ENCODE measurements at places on chromosomes 5 and 9.

DNA sequence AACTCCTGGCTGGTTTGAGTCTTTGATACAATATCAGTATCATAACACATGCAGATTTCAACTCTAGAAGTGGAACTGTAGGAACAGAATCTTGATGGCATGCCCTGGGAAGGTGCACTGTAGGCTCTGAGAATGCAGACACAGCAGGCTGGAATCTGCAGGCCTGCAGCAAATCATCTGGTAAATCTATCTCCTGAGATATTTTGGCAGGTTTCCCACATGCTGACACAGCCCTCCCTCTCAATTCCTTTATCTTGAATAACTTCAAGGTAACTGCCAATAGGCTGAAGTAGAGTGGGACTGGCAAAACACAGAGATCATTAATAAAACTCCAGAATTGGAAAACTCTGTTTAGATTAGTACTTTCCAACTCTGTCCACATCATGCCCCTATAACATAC, 177.8 kb upstream of the PCSK5 start:
- H3K27ac ChIP-seq = no peak overlapping the region
- H3K4me1 ChIP-seq = no peaks in the 10 kb centered on the region
- no peak for DNase-seq
- H3K27me3 ChIP-seq = peaks cover 2% of the 10 kb centered on the region
- H3K36me3 ChIP-seq = no peaks in the 10 kb centered on the region

DNA sequence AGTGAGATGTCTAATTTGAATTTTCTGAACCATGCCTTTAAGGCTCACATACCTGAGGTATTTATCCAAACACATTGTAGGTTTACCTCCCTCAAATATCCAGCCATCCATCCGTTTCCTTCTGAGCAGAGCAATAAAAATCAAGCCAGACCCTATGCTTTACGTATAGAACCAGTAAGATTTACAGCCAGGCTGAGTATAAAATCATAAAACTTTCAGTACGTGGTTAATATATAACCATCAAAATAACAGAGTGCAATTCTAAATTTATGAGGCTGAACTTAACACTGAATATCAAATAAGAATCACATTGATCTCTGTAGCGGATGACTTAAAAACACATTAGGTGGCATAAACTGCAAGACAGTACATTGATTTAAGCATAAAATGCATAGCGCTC, 877.9 kb upstream of the WWC1 start:
- no peak overlapping the region for H3K4me3 ChIP-seq
- no peaks in the 10 kb centered on the region for H3K36me3 ChIP-seq
- H3K4me1 ChIP-seq = no peaks in the 10 kb centered on the region

DNA sequence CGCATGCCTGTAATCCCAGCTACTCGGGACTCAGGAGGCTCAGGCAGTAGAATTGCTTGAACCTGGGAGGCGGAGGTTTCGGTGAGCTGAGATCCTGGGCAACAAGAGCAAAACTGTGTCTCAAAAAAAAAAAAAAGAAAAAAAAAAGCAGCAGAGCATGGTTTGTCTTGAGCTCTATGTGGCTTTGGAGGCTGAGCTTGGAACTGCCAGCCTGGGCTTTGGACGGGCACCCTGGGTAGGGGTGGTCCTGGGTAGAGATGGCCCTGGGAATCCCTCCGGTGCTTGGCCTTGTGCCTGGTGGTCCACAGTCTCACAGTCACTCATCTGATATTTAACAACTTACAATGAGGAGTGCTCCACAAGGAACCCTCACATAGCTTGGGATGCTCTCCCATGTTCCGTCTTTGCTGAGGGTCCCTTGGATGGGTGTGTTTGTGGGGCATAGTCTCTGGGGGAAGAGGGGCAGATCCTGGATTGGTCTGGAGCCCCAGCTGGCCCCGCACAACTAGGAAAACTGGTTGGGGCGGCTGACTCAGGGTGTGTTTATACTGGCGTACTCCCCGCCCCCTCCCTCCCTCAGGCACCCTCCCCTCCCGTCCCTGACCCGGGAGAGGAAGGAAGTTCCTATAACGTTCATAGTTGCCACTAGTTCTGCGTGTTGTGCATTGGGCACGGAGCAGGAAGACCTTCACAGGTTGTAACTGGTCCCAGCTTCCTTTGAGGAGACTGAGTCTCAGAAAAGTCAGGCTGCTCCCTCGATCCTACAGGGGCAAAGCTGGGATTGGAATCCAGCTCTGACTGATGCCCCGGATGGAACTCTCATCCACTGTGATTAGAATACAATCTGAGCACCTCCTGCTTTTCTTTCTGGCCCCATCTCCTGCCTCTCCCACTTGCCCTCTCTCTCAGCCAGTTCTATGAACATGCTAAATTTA, 11.2 kb downstream of the IER5L start:
- peak overlapping the region; percentile 46 for H3K27ac ChIP-seq
- peak overlapping the region; percentile 52 for H3K4me3 ChIP-seq
- no peaks in the 10 kb centered on the region for H3K27me3 ChIP-seq
- DNase-seq = no peak

- H3K4me1 ChIP-seq = no peaks in the 10 kb centered on the region
- no peak for DNase-seq
- no peak overlapping the region for H3K4me3 ChIP-seq
- H3K27me3 ChIP-seq = no peaks in the 10 kb centered on the region
- no peaks in the 10 kb centered on the region for H3K36me3 ChIP-seq
Observed at GRCh38 chr5:145471831-145472612, 363.1 kb downstream of the PRELID2 start.

GRCh38 chr5:142568283-142568995, 117.5 kb downstream of the FGF1 start:
- H3K27ac ChIP-seq = no peak overlapping the region
- peaks cover 13% of the 10 kb centered on the region for H3K27me3 ChIP-seq
- H3K4me3 ChIP-seq = no peak overlapping the region
- no peaks in the 10 kb centered on the region for H3K36me3 ChIP-seq

DNA sequence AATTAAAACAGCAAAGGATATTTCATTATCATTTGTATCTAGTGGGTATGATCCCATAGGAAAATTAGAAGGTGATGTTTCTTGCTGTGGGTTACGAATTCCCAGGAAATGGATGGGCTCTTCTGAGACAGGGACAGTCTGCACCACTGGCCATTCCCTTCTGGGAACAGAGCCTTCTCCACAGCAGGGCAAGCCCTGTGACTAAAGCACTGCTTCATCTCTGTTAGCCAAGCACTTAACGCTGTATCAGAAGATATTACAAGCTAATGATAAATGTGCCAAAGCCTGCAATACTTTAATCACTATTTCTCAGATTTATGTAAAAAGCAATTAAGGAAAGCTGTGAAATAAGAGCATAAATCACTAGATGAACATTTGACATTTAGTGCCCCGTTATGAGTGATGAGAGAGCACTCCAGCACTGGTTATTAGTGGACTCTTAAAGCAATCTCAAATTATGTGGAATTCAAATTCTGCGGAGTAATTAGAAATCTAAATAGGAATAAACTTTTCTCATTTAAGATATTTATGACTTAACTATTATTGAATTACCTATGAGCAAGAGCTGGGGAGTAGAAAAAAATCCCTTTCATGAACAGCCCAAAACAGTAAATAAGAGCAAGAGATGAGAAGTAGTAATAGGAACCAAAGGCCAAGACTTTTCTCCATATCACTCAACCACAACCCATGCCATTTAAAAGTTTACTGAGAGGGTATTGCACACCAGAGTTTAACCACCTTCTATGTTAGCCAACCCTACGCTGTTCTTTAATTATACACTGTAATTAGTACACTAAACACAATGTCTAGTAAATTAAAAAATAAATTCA, 49.2 kb downstream of the FAM240B start:
- no peak for DNase-seq
- no peak overlapping the region for H3K27ac ChIP-seq
- H3K36me3 ChIP-seq = no peaks in the 10 kb centered on the region

GRCh38 chr9:38713426-38713825, 6.5 kb downstream of the FAM240B start:
- H3K36me3 ChIP-seq = no peaks in the 10 kb centered on the region
- no peak for DNase-seq
- H3K4me3 ChIP-seq = no peak overlapping the region
- no peak overlapping the region for H3K27ac ChIP-seq

DNA sequence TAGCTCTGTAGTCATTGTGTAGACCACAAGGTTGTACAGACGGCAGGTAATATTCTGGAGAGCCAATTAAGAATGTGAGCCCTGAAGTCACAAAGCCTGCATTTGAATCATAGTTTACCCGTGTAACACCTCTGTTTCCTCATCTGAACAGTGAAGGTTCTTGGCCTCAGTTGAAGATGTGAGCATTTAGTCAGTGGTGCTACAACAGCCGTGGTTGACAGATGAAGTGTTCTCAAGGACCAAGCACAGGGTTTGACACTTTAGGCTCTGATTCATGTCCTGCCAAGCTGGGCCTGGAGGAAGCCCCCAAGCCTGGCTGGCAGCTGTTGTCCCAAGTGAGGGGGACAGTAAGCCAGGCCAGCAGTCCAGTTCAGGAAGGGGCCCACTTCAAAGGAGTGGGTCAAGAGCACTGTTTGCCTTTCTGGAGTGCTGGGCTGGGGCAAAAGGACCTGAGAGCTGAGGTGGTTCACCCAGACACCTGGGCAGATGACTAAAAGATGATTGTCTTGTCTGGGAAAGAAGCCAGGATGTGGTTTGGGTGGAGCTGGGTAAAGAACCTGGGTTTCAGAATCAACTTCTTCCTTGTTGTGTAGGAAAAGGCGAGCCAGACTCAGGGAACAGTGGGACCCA, 20.7 kb downstream of the FAXDC2 start:
- peak; percentile 14 for DNase-seq
- peaks cover 25% of the 10 kb centered on the region for H3K36me3 ChIP-seq
- no peak overlapping the region for H3K4me3 ChIP-seq
- peak overlapping the region; percentile 61 for H3K27ac ChIP-seq
- H3K27me3 ChIP-seq = no peaks in the 10 kb centered on the region

DNA sequence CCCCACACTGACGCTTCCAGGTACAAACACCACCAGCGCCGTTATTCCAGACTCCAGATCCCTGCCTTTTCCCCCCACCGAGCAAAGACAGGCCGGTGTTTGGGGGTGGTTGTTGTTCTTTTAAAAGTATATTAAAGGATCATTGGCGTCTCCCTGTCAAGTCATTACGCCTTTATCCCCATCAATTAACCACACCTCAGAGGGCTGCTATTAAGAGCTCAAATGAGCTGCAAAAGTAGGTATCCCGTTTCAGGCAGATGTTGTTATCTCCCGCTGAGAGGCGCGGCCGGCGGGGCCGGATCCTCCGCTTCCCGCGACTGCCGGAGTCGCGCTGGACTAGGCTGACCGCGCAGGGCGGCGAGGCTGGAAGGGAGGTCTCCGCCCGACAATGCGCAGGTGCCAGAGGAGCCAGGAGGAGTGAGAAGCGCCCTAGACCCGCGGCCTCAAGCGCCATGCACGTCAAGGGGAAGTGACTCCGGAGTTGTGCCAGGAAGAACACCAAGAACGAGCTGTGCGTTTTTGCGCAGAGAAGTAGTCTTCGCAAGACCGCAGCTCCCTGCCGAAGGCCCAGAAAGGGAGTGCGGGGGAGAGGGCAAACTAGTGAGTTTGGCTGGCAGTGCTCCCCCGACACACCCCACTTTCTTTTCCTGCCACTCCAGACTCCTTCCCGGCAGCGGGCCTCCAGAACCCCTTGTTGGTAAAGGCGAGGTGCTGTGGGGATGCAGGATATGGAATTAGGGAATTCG, 8.2 kb downstream of the NR2F1-AS1 start:
- H3K4me3 ChIP-seq = no peak overlapping the region
- no peaks in the 10 kb centered on the region for H3K4me1 ChIP-seq
- H3K27ac ChIP-seq = no peak overlapping the region

DNA sequence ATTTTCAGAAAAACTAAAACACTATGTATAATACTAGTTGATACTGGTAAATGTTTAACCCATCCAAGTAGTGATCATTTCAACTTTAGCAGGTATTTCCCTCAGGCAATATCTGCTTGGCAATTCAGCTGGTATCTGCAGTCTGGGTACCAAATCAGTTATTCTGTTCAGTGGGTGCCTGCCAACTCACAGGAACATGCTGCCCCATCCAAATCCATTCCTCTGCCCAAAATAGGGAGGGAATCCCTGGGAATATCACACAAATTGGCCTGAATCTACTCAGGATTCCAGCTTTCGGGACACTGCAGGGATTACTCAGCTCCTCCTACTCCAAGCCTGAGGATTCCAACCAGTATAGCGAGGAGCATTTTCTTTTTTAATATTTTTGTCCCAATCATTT, 61.7 kb upstream of the PDE4D start:
- no peak overlapping the region for H3K27ac ChIP-seq
- H3K27me3 ChIP-seq = no peaks in the 10 kb centered on the region
- H3K4me1 ChIP-seq = no peaks in the 10 kb centered on the region
- no peak overlapping the region for H3K4me3 ChIP-seq

GRCh38 chr5:1481266-1481958, 36.2 kb upstream of the SLC6A3 start:
- H3K27me3 ChIP-seq = no peaks in the 10 kb centered on the region
- H3K36me3 ChIP-seq = peaks cover 23% of the 10 kb centered on the region
- H3K4me3 ChIP-seq = no peak overlapping the region

DNA sequence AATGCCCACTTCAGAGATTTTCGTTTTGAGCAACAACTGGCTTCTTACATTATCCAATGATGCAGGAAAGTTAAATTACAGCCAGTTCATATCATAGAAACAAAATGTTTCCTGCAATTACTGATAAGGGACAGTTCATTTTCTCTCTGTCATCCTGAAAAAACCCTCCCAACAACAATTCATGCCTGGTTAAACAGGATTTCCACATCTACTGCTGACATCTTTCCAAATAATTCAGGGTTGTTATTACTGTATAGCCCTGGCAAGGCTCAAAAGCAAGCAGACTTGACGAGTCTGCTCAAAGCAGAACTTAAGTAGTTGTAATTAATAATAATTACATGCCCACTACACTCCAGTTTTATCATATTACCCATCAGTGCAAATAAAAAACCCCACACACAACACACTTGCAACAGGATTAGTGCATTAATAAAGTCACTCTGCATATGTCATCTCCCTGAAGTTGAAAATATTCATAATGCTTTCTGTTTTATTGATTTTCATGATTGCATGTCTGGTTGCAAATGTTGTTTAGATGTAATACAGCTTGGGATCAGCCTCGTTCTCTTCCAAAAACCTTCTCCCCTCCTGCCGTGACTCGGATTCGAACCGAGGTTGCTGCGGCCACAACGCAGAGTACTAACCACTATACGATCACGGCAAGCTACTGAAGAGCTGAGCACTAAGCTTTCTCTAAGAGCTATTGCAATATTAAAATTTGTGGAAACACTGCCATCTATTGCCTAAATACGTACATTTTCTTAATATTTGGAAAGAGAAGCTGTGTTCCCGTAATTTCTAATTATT, 119.6 kb upstream of the NFIB start:
- H3K27ac ChIP-seq = no peak overlapping the region
- DNase-seq = no peak
- H3K36me3 ChIP-seq = no peaks in the 10 kb centered on the region
- no peak overlapping the region for H3K4me3 ChIP-seq
- peaks cover 7% of the 10 kb centered on the region for H3K27me3 ChIP-seq
